ENCODE measurements at places on chromosomes 1 and 21.

DNA sequence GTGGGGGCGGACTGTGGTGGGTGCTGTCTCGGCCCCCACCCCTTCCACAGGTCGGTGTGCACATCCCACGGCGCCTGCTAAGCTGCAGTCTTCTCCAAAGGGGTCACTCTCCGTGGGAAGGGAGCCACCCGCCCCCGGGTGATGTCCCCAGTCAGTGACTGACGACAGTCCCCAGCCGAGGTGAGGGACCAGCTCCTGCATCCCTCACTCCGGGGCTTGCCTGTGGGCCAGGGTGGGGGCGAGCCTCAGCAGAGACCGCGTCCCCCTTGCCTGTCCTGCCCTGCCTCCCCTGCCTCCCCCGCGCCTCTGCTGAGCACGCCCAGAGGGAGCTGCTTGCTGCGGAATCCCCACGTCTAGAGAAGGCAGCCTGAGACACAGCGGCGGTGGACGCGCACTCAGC lies 35.9 kb upstream of the PDE9A start:
- peak; percentile 83 for DNase-seq

- no peak for DNase-seq
Measured at GRCh38 chr1:116008656-116009390, 32.5 kb downstream of the SLC22A15 start.

GRCh38 chr1:182888736-182889531 lies 49.8 kb downstream of the DHX9 start:
- DNase-seq: no peak

GRCh38 chr21:16258844-16259611 lies 529.2 kb downstream of the USP25 start:
- no peak for DNase-seq

- no peak for DNase-seq
Measured at GRCh38 chr1:2158272-2158671, 36.3 kb downstream of the FAAP20 start.

DNA sequence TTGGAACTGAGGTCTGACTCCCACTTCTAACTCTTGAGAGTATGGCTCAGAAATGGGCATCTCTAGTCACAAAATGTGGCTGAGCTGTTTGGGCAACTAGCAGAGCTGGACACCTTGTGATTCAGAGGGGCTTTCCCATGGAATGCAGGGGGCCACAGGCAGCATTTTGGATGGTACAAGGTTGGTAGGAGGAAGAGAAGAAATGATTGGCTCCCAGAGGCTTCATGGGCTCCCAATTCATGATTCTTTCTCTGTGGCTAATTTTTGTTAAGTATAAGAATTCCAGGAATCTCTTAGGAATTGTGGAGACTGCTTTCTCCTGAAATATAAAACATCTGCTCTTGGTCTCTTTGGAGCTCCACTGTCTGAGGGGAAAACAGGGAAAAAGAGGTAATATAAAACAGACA lies 49.7 kb downstream of the PBX1 start:
- no peak for DNase-seq

GRCh38 chr1:42037161-42037560 lies 116.0 kb upstream of the GUCA2B start:
- no peak for DNase-seq

DNA sequence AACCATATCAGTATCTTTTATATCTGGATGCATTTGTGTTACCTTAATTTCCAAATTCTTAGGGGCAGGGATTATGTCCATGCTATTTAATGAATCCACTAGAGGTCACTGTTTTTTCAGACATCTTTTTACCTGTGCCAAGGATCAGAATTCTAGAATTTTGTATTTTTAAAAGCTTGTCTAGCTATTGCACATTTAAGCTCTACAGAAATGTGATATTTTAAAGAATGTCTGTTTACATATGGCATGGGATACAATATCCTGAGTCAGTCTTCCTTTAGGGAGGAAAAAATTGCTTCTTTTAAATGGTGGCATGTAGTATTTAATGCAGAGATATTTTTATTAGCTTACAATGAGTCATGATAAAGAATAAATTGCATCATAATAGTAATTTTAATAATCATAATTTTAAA lies 11.3 kb downstream of the RPAP2 start:
- no peak for DNase-seq

DNA sequence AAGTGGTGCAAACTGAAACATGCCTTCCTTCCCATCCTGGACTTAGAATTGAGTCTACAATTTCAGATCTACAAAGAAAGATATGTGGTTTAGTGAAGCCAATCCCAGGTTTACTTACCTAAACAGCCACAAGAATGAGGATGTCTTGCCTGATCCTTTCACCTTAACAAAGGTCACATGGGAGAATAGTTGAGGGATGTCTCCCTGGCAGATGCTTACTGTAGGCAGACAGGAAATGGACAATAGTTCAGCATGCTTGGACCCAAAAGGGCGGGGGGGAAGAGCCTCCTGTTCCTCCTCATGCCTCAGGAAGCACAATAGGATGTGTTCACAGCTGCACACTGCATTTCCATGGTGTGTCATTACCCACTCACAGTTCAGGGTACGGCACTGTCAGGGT lies 492.7 kb upstream of the USP24 start:
- no peak for DNase-seq

DNA sequence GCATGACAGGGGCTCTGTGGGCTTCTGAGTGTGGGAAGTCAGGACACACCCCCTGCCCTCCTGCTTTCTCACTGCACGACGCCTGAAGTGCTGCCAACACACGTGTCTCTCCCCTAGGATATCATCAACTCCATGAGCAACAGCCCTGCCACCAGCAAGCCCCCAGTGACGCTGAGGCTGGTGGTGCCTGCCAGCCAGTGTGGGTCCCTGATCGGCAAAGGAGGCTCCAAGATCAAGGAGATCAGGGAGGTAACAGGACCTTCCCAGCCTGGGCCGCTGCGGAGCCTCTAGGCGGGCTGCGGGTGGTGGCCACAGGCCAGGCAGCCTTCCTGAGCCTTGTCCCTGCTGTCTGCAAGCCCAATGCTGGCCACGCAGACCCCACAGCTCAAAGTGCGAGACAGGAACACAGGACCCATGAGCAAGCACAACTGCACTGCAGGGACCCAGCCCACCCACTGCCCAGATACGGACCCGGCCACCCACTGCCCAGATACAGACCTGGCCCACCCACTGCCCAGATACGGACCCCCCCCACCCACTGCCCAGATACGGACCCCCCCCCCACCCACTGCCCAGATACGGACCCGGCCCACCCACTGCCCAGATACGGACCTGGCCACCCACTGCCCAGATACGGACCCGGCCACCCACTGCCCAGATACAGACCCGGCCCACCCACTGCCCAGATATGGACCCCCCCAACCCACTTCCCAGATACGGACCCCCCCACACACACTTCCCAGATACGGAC lies 72.2 kb upstream of the COL6A1 start:
- DNase-seq: no peak

DNA sequence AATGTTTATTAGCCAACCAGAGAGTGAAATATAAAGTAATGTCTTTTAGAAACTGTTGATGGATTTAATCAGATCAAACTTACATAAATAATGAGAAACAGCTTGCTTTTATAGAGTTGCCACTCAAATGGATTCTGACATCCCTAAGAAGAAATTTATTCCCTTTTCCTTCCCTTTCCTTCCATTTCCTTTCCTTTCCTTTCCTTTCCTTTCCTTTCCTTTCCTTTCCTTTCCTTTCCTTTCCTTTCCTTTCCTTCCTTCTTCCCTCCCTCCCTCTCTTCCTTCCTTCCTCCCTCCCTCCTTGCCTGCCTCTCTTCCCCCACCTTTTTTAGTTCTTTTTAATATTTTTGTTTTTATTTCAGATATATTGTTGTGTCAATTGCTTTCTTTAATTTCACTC lies 27.3 kb downstream of the PRRX1 start:
- DNase-seq: no peak

DNA sequence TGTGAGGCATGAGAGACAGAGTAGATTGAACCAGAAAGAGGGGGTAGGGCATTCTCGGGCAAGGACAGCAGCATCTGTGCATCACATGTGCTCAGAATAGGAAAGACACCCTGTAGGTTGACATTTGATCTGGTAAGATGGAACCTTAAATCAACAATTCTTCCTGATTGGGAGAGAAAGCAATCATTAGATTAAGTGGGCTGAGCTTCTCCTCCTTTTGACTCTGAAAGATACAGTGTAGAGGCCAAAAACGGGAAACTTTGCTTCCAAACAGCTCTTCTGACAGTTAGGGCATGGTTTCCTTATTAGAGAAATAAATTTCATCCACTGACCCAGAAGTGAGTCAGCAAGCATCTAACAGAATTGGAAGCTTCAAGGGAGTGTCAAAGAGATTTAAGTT lies 9.7 kb downstream of the KIF14 start:
- DNase-seq: no peak

DNA sequence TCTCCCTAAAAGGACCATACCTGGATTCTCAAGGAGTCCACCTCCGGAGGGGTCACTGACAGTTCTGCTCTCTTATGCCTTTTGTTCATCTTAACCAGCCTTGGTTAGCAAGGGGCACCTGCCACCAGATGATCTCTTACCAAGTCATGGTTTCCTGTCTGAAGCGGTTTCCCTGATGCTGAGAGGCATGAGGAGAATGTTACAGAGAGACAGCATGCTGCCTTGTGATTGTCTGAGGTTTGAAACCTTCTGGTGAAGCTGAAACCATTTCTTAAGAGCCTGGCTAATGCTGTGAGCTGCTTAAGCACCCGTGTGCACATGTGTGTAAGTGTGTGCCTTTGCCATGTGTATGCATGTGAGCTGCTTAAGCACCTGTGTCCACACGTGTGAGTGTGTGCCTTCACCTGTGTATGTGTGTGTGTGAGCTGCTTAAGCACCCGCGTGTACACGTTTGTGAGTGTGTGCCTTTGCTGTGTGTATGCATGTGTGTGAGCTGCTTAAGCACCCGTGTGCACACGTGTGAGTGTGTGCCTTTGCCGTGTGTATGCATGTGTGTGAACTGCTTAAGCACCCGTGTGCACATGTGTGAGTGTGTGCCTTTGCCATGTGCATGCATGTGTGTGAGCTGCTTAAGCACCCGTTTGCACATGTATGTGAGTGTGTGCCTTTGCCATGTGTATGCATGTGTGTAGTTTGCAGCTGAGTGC lies 136.4 kb upstream of the COL6A1 start:
- no peak for DNase-seq

DNA sequence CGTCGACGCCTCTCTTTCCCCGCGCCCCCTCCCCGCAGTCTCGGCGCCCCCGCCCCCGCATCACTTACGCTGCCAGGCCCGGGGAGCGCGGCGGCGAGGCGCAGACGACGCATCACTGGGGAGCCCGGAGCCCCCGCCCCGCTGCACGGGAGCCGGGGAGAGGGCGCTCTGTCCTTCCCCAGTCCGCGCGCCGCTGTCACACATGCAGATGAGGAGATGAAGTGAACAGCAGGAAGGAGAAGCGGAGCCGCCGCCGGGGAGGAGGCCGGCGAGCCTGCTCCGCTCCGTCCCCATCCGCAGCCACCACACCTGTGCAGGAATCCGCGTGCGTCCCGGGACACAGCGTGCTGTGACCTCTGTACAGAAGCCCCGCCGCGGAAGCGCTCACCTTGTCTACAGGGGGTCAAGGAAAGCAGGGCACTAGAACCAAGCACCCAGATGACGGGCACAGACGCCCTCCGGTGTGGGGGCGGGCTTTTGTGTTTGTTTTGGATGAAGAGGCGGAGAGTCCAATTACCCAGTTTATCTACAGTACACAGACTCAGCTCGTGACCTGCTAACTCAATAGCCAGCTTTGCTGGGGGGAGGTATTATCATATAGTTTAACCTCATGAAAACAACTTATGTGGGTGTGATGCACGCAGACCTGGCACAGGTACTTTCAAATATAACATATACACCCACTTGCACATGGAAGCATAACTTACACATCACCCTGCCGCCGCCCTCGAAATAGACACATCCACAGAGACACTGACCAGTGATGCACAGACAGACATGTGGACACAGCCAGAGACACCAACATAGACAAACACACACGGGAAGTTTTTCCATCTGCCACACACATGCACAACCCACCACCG lies 12.4 kb downstream of the KLHDC8A start:
- DNase-seq: no peak

- DNase-seq: no peak
Measured at GRCh38 chr21:21897275-21897883, 899.2 kb downstream of the NCAM2 start.

GRCh38 chr1:173042806-173043205 lies 7.9 kb downstream of the TNFSF18 start:
- DNase-seq: no peak

- no peak for DNase-seq
Measured at GRCh38 chr1:102853136-102853535, 255.2 kb downstream of the COL11A1 start.

GRCh38 chr1:17529381-17529780 lies 10.1 kb upstream of the ARHGEF10L start:
- DNase-seq: no peak

Data from chondrocyte (in vitro differentiated cells).